ENCODE measurements at places on chromosomes 11 and 22.

GRCh38 chr22:23845265-23846080 lies 6.7 kb upstream of the DERL3 start:
- DNase-seq: no peak

DNA sequence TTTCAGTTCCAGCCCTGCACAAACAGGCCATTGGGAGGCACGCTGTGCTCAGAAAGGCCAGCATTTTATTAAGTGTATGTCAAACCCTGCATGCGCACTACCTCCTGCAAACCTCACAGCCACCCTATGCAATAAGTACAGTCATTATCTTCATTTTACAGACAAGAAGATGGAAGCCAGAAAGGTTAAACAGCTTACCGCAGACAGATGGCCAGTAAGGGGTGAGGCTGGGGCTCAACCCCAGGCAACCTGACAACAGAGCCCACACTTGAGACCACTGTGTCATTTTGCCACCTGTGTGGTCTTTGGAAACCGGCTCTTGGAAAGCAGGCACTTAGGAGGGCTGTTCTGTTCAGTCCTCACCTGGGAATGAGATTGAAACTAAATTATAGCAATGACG lies 142.3 kb downstream of the NXPE2 start:
- DNase-seq: no peak

GRCh38 chr11:84140386-84141169 lies 854.4 kb upstream of the CCDC90B start:
- DNase-seq: no peak

- no peak for DNase-seq
Measured at GRCh38 chr11:86152006-86152862, 83.3 kb upstream of the PICALM start.

GRCh38 chr11:23856654-23857053 lies 640.2 kb upstream of the LUZP2 start:
- no peak for DNase-seq

GRCh38 chr11:43987384-43988039 lies 45.1 kb downstream of the C11orf96 start:
- DNase-seq: no peak

GRCh38 chr11:2761131-2762030 lies 61.6 kb upstream of the KCNQ1OT1 start:
- peak; percentile 3 for DNase-seq

DNA sequence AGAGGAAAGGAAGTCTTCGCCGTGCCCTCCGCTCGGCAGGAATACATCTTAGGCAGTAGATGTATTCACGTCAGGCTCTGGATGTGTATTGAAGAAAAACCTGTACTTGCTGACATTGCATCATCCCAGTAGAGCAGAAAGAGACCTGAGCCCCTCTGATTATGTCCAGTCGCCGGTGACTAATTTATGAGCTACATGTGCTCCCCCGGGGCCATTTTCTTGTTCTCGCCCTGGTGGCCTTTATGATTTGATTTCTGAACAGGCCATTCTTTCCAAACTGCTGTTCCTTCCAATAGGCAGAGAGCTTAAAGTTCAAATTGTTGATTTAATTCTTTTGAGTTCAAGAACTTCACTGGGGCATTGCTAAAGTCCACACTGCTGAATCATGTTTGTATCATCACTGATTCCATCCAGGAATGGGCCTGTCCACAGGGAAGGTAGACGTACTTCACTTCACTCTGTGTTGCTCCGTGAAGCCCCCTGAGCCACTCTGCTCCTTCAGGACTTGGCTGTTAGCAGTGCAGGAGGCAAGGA lies 137.3 kb upstream of the RASSF10 start:
- DNase-seq: no peak

GRCh38 chr22:49524362-49524761 lies 303.3 kb downstream of the BRD1 start:
- no peak for DNase-seq

- no peak for DNase-seq
Measured at GRCh38 chr22:20937031-20937793, 20.0 kb downstream of the CRKL start.

DNA sequence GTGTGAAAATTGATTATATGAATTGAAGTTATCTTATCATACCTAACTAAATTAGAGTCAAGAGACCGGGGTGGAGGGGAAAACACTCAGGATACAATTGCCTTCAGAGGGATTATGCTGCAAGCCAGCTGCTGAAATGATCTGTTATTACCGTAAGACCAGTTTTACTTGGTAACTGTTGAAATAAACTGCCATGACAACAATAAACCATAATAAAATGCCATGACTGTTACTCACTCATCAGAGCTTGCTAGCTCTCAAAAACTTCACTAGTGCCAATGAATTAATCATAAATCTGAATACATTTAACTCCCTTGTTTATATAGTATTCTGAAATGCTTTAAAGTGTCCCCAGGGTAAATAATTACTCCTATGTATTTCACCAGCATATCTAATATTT lies 68.2 kb downstream of the CASP12 start:
- DNase-seq: no peak

- DNase-seq: no peak
Measured at GRCh38 chr11:128909438-128910125, 18.4 kb downstream of the KCNJ5 start.

GRCh38 chr11:89487016-89487415 lies 4.2 kb downstream of the NOX4 start:
- DNase-seq: no peak

- no peak for DNase-seq
Measured at GRCh38 chr22:17229991-17230630, 10.9 kb upstream of the ADA2 start.

GRCh38 chr22:48721395-48721669 lies 1106.3 kb downstream of the BRD1 start:
- DNase-seq: no peak

GRCh38 chr22:44723801-44724200 lies 21.8 kb downstream of the PRR5 start:
- no peak for DNase-seq

DNA sequence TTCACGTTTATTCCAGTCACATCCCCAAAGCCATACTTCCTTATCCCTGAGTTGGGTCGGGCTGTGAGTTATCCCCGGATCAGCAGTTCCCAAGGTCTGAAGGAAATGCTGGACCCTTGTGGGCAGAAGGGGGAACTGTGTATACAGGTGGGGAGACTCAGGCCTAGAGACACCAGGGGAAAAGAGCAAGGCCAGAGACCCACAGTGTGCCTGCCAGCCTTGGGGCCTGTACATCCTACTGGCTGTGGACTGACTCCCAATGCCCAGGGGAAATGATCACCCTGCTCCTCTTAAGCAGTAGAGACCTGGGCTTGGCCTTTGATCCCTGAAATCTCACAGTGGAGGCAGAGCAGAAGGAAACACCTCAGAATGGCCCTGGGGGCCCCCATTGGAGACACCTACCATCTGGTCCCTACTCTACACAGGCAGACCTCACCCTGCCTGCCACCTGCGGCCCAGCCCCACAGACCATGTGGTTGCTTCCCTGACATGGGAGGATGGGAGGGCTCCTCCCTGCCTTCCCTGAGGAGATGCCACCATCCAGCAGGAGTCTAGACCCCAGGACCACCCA lies 1.3 kb downstream of the SELENOM start:
- DNase-seq: no peak

- no peak for DNase-seq
Measured at GRCh38 chr11:67120881-67121710, 2.0 kb downstream of the KDM2A start.

DNA sequence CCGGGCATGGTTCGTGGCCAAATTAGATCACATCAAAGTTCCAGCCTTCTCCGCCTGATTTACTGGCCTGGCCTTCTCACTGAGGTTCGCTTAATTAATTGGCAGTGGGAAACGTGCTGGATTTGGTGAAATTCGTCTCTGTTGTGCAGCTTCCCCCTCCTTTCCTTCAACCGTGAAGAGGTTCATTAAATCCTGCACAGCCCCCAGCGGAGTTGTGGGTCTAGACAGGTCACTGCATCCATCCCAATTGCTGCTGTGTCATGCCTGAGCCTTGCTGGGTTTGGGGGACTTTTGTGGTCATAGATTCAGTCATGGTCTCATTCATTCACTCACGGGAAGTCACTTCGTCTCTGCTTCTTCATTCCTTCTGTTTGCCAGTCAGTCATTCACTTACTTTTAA lies 90.0 kb downstream of the INSC start:
- no peak for DNase-seq

DNA sequence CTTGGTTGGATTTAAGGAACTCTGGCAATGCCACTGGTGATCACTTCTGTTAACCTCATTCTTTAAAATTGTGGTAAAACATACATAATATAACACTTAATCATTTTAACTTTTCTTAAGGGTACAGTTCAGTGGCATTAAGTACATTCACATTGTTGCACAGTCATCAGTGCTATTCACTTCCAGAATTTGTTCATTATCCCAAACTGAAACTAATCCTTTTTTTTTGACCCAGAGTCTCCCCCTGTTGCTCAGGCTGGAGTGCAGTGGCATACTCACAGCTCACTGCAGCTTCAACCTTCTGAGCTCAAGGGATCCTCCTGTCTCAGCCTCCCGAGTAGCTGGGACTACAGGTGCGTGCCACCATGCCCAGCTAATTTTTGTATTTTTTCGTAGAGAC lies 10.6 kb downstream of the ELF5 start:
- DNase-seq: no peak
